ENCODE measurements at places on chromosomes 1 and 21.
A peak's percentile ranks its signal among the peaks of the same experiment; 100 is the strongest.

GRCh38 chr1:32247983-32248889, 1.2 kb downstream of the FAM167B start:
- H3K27ac ChIP-seq: peak overlapping the region; percentile 83
- H3K4me1 ChIP-seq: peaks cover 29% of the 10 kb centered on the region
- peak; percentile 96 for DNase-seq
- no peaks in the 10 kb centered on the region for H3K27me3 ChIP-seq
- no peaks in the 10 kb centered on the region for H3K36me3 ChIP-seq

DNA sequence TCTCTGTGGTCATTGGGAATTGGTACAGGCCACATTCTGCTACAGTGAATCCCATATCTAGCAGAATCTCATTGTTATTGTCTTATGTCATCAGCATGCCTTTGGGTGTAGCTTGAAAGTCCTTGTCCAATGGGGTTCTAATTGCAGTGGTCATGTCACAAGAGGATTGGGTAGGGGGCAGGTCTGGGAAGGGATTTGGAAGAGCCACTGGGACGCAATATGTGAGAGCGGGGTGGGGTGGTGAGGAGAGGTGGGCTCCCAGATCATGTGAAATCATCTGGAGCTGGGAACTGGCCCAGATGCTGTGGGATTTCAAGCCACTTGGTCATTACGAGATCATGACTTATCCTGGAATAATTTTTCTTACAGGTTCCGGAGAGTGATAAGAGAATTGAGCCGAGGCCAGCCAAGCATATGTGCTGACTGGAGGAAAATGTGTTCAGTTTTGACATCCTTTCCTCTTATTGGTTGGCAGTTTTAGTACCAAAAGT, 16.3 kb downstream of the CNIH3 start:
- no peaks in the 10 kb centered on the region for H3K36me3 ChIP-seq
- no peak overlapping the region for H3K4me3 ChIP-seq
- no peaks in the 10 kb centered on the region for H3K27me3 ChIP-seq
- no peak overlapping the region for H3K27ac ChIP-seq
- no peaks in the 10 kb centered on the region for H3K4me1 ChIP-seq
- no peak for DNase-seq

DNA sequence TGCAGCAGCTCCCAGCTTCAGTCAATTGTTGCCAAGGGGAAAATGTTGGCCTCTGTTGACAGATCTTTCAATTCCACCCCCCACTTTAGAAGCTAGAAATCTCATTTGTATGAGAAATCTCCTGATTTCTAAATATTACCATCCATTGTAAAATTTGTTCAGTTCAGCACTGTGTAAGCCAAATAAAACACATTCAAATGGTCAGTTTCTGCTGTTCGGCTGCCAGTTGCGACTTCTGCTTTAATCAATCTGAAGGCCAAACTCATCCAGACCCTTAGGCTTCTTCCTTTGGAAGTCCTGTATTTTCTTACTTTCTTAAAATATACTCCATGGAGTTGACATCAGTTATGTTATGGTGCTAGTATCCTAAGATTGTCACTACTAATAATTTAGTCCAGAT, 281.2 kb upstream of the ZRANB2 start:
- H3K27me3 ChIP-seq: no peaks in the 10 kb centered on the region
- no peak overlapping the region for H3K27ac ChIP-seq
- no peak for DNase-seq

- no peaks in the 10 kb centered on the region for H3K4me1 ChIP-seq
- no peak for DNase-seq
- no peaks in the 10 kb centered on the region for H3K36me3 ChIP-seq
- no peak overlapping the region for H3K4me3 ChIP-seq
- no peaks in the 10 kb centered on the region for H3K27me3 ChIP-seq
Observed at GRCh38 chr1:220056374-220056773, 10.1 kb upstream of the EPRS1 start.

DNA sequence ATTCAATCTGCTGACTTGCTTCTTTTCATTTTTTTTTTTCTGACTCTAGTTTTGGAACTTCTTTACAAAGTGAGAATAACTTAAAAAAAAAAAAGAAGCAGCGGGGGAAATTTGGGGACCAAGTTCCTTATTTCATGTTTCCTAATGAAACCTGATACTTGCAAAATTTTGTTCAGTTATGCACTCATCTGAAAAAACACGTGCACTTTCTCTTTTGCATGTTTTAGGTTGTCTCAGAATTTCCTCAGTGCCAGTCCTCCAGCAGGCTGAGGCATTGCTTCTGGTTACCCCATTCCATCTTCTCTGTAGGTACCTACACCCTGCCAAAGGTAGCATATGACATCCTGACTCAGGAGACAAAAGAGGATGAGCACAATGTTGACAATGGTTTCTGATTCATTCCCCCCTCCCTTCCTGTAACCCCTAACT, 299.7 kb downstream of the GRIK1 start:
- no peak overlapping the region for H3K4me3 ChIP-seq
- DNase-seq: no peak
- no peaks in the 10 kb centered on the region for H3K36me3 ChIP-seq
- H3K27me3 ChIP-seq: no peaks in the 10 kb centered on the region
- no peaks in the 10 kb centered on the region for H3K4me1 ChIP-seq

- H3K27ac ChIP-seq: no peak overlapping the region
- no peak for DNase-seq
- H3K4me1 ChIP-seq: no peaks in the 10 kb centered on the region
- no peaks in the 10 kb centered on the region for H3K36me3 ChIP-seq
- no peak overlapping the region for H3K4me3 ChIP-seq
- no peaks in the 10 kb centered on the region for H3K27me3 ChIP-seq
Observed at GRCh38 chr1:219568733-219569132, 44.2 kb downstream of the ZC3H11B start.

- H3K27ac ChIP-seq: no peak overlapping the region
- no peak for DNase-seq
- no peak overlapping the region for H3K4me3 ChIP-seq
- H3K27me3 ChIP-seq: no peaks in the 10 kb centered on the region
- no peaks in the 10 kb centered on the region for H3K4me1 ChIP-seq
Observed at GRCh38 chr21:28699596-28700259, 292.9 kb downstream of the LTN1 start.

DNA sequence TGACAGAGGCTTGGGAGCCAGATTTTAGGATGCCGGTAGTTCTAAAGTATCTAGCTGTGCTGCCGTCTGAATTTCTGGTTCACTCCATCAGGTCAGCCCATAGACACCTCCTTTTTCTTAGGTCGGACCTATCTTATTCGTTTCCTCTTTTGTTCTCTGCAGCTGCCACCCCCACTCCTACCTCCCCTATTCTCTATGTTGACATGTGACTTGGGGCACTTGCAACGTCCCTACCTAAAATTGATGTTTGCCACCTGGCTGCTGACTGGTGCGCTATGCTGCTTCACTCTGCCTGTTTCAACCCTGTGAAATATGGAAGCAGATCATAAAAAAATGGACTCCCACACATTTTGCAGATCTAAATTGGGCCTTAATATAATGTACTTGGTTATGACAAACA, 55.3 kb downstream of the PBX1 start:
- no peaks in the 10 kb centered on the region for H3K27me3 ChIP-seq
- no peaks in the 10 kb centered on the region for H3K4me1 ChIP-seq
- no peaks in the 10 kb centered on the region for H3K36me3 ChIP-seq
- H3K4me3 ChIP-seq: no peak overlapping the region

DNA sequence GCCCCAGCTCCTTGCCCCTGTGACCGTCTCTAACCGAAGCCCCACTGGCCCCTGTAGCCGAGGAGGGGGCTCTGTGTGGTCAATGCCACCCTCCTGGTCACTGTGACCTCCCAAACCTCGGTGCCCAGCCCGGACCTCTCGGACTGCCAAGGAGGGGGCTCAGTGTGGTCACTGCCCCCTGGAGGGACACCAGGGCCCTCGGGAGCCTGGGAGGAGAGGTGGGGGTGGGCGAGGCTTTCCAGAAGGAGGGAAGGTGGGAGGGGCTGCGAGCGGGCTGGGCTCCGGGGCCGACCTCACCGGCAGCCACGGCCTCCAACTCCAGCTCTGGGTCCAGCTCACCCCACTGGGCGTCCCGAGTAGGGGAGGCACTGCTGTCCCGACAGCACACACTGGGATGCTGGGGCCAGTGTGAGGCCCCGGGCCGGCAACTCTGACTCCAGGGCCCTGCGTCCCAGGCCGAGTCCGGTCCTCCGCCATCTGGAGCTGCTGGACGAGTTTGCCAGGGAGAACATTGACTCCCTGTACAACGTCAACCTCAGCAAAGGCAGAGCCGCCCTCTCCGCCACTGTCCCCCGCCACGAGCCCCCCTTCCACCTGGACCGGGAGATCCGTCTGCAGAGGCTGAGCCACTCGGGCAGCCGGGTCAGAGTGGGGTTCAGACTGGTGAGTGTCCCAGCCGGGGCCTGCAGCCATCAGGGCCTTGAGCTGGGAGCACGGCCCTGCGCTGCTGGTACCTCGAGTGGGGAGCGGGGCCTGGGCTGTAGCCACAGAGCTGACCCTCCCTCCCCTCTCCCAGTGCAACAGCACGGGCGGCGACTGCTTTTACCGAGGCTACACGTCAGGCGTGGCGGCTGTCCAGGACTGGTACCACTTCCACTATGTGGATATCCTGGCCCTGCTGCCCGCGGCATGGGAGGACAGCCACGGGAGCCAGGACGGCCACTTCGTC, 6.4 kb downstream of the SCNN1D start:
- DNase-seq: no peak
- H3K4me1 ChIP-seq: no peaks in the 10 kb centered on the region
- H3K36me3 ChIP-seq: no peaks in the 10 kb centered on the region

- peaks cover 21% of the 10 kb centered on the region for H3K4me1 ChIP-seq
- no peaks in the 10 kb centered on the region for H3K27me3 ChIP-seq
- DNase-seq: peak; percentile 86
Observed at GRCh38 chr1:12604114-12604874, 13.7 kb downstream of the DHRS3 start.

DNA sequence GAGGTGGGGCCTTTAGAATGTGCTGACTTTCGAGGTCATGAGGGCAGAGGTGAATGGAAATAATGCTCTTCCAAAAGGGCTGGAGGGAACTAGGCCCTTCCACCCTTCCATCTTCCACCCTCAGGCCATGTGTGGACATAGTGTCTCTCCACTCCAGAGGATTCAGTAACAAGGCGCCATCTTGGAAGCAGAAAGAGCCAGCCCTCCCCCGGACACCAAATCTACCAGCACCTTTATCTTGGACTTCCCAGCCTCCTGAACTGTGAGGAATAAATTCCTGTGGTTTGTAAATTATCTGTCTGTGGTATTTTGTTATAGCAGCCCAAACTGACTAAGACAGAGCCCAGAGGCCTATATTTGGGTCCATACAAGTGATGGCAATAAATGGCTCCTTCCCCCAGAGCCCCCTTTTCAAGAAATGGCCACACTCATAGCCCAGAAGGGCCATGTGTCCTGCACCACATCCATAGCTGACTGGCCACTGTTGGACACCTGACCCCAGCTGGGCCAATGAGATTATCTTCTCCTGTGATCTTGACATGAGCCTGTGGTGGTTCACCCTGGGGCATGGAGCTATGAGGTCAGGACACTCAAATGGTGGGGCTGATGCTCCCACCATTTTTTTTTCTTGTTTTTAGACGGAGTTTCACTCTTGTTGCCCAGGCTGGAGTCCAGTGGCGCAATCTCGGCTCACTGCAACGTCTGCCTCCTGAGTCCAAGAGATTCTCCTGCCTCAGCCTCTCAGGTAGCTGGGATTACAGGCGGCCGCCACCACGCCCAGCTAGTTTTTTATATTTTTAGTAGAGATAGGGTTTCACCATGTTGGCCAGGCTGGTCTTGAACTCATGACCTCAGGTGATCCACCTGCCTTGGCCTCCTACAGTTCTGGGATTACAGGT, 114.9 kb downstream of the RRAGC start:
- H3K27ac ChIP-seq: no peak overlapping the region
- H3K4me1 ChIP-seq: no peaks in the 10 kb centered on the region
- H3K36me3 ChIP-seq: no peaks in the 10 kb centered on the region
- no peak overlapping the region for H3K4me3 ChIP-seq
- no peaks in the 10 kb centered on the region for H3K27me3 ChIP-seq

GRCh38 chr1:216535059-216535458, 111.8 kb upstream of the USH2A start:
- no peaks in the 10 kb centered on the region for H3K27me3 ChIP-seq
- no peak for DNase-seq
- H3K4me3 ChIP-seq: no peak overlapping the region
- no peaks in the 10 kb centered on the region for H3K36me3 ChIP-seq
- no peak overlapping the region for H3K27ac ChIP-seq

DNA sequence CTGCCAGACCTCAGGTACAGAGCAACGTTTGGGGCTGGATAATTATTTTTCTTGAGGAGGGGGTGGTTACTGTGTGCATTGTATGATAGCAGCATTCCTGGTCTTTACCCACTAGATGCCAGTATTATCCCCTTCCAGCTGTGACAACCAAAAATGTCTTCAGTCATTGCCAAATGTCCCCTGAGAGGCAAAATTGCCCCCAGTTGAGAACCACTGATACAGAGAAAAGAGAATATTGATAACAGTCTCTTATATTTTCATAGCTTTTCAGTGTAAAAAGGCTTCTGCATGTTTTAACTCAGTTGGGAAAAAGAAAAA, 51.8 kb upstream of the SYT14 start:
- no peak overlapping the region for H3K27ac ChIP-seq
- no peaks in the 10 kb centered on the region for H3K4me1 ChIP-seq
- H3K4me3 ChIP-seq: no peak overlapping the region
- H3K27me3 ChIP-seq: no peaks in the 10 kb centered on the region
- no peak for DNase-seq

- no peak overlapping the region for H3K27ac ChIP-seq
- no peaks in the 10 kb centered on the region for H3K36me3 ChIP-seq
- no peak overlapping the region for H3K4me3 ChIP-seq
- no peaks in the 10 kb centered on the region for H3K4me1 ChIP-seq
- DNase-seq: no peak
Observed at GRCh38 chr1:158425027-158425426, 1.0 kb downstream of the OR10K2 start.

DNA sequence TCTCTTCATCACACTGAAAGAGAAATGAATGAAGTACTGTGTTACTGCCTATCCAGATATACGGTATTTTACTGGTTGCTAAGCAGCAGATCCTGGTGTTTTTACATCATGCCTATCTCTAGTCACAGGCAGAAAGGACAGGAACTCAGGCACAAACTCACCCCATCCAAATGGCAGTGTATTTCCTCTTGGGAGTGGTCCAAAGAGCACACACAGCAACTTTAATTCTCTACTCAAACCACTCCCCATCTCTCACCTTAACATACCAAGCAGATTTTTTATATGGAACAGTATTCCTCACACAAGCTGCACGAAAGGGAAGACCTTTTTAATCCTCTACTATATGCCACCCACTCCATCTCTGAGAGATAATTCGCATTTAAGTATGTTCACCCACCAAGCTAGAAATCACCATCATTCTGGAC, 27.3 kb downstream of the EIF4G3 start:
- H3K4me1 ChIP-seq: peaks cover 17% of the 10 kb centered on the region
- no peak for DNase-seq
- H3K27ac ChIP-seq: peak overlapping the region; percentile 38

GRCh38 chr1:43293896-43294760, 6.7 kb upstream of the TIE1 start:
- H3K36me3 ChIP-seq: no peaks in the 10 kb centered on the region
- H3K27me3 ChIP-seq: no peaks in the 10 kb centered on the region
- no peaks in the 10 kb centered on the region for H3K4me1 ChIP-seq
- H3K27ac ChIP-seq: peak overlapping the region; percentile 66
- H3K4me3 ChIP-seq: no peak overlapping the region

- no peak overlapping the region for H3K27ac ChIP-seq
- H3K27me3 ChIP-seq: no peaks in the 10 kb centered on the region
- H3K36me3 ChIP-seq: no peaks in the 10 kb centered on the region
- no peak for DNase-seq
Observed at GRCh38 chr1:119871881-119872280, 24.4 kb downstream of the ADAM30 start.
